NCI-H510A (cell line): ENCODE measurements at places on chromosomes 5 and 9.
A peak's percentile ranks its signal among the peaks of the same experiment; 100 is the strongest.

GRCh38 chr9:134323741-134324358 lies 2.4 kb upstream of the RXRA start:
- no peak for DNase-seq

DNA sequence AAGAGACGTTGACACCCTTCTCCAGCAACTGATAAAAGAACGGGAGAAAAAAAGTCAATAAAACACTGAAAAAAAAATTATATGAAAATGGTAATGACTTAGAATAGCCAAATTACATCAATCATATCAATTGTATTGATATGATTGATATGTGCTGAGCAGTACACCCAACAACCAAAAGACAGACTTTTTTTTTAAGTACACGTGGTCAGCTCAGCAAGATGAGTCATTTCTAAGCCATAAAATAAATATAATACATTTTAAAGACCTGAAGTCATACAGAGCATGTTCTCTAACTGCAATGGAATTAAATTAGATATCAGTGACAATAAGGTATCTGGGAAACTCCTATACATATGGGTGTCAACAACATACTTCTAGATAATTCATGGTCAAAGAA lies 30.9 kb upstream of the OLFM1 start:
- no peak for DNase-seq

DNA sequence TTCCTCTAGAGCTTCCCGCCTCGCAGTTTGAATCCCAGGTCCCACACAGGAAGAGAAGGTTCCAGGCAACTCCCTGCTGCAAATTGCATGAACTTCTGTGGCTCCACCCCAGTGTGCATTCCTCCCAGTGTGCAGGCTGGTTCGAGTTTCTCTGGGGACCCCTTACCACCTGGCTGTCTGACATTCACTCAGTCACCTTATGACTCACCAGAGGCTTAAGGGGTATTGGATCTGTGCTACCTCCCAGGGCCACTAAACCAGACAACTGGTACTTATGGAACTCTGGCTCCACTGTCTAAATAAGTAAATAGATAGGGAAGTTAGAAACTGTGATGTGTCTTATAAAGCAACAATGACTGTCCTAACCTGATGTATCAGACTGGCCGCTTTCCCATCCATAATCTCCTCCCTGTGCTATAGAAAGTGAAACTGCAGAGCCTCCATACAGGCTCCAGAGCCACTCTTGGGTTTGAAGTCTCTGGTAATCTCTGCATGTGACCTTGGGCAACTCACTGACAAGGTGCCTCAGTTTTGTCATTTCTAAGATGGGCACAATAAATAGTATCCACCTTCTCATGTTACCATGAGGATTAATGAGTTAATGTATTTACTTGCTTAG lies 720.6 kb downstream of the SEMA5A start:
- DNase-seq: no peak

DNA sequence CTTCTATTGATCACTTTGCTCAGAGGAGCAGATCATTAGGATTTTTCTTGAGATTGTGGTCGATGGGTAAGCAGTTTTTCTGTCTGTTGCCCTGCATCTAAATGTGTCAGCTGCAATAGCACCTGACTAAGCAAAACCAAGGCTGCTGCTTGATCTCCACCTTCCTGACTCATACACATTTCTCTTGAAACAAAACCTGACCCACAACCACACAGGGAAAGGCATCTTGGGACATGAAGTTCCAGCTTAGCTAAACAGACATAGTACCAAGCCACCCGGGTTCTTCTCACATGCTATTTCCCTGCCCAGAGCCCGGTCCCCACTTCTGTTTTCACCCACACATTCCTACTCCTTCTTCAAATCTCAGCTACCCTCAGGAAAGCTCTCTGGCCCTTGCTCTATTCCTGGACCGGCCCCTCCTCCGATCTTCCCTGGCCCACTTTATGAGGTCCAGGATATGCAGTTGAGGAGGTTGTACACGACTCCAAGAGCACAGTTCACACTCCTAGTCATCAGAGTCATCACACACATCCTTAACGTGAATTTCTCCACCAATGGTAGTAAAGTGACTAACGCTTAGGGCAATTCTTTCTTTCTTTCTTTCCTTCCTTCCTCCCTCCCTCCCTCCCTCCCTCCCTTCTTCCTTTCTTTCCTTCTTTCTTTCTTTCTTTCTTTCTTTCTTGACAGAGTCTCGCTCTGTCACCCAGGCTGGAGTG lies 16.0 kb upstream of the ZBTB43 start:
- DNase-seq: no peak

DNA sequence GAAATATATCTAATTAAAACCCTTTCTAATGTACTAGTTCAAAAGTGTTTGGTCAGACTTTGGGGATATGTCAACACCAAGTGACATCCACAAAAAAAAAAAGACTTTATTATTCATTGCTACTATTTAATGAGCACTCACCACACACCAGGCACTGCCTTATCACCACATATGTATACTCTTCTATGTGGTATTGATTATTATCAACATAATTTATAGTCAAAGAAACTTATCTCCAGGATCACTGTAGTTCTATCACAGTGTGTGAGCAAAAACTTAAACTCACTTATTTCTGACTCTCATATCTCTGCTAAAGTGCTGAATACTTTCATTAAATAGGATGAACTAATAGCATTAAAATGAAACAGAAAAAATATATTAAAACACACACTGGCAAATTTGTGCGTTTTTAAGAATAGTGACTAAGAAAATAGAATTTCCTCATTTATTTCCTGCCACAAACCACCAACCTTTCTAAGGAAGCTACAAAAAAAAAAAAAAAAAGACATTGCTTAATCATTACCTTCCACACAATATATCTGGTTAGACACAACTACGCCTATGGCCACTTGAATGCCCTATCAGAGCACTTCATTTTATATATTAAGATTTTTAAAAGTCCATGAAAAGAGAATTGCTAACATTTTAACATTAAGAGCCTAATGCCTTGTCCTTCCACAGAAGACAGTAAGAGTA lies 12.8 kb downstream of the SLCO4C1 start:
- no peak for DNase-seq

GRCh38 chr9:8447601-8448000 lies 648.0 kb upstream of the DMAC1 start:
- no peak for DNase-seq

GRCh38 chr5:10201223-10201868 lies 48.3 kb downstream of the ATPSCKMT start:
- no peak for DNase-seq

GRCh38 chr5:75053054-75053303 lies 621 bp upstream of the GCNT4 start:
- DNase-seq: no peak

- no peak for DNase-seq
Measured at GRCh38 chr5:43000914-43001313, 39.2 kb downstream of the ANXA2R start.

DNA sequence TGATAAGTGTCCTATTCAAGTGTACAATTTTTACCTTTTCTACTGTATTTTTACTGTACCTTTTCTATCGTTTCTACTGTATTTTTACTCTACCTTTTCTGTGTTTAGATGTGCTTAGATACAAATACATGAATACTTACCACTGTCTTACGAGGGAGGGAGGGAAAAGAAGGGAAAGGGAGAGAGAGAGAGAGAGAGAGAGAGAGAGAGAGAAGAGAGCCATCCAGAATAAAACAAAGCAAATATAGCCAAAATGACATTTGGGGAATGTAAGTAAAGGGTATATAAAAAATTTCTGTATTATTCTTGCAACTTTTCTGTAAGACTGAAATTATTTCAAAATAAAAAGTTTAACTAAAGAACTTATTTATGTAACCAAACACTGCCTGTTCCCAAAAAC lies 121.2 kb downstream of the HOMER1 start:
- DNase-seq: no peak

DNA sequence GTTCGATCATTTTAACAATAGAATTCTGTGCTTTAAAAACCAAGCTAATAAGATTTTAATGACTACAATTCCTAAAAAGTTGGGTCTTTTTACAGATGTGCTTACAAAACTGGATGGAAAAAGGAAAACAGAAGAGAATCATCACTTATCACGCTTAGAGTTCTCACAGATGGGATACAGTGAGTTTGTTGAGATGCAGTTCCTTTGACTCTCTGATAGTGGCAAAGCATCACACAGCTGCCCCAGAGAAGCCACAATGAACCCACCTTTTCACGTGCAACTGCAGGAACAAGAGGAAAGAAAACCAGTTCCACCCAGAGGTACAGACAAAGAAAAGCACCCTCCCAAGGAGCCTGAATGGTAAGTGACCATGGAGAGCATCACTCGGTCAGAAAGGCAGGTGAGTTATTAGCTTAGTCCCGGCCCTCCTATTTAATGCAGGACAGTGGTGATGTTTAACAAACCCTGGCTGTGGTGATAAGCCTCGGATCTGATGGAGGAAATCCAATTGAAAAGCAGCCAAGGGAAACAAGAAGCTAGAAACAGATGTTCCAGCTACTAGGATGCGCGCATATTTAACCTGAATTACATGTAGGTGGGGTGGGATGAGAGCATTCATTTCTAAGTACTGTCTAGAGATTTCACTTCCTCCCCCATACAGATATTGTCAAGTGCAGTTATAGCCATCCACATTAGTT lies 167.7 kb downstream of the TARS1 start:
- no peak for DNase-seq

DNA sequence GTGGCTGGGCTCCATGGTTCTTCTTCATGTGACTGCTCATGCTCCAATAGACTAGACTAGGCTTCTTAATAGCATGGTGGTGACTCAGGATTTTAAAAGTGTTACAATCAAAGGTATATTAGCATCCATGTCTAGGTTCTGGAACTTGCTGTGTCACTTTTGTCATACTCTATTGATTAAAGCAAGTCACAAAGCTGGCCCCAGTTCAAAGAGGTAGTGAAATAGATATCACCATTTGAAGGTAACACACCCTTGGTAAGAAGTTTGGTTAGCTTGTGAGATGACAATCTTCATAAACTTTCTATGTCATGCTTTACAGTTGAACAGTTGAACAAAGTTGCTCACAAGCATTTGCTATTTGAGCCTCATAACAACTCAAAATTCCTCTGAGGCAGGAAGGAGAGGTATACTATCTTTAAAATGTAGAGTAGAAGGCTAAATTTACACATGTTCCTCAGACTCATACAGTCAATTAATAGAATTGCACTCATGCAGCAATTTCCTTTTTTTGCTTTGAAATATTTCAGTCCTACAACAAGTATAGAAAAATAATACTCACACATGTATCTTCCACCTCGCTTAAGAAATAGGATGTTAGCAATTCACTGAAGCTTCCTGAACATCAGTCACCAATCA lies 56.8 kb upstream of the TMEM252 start:
- no peak for DNase-seq

DNA sequence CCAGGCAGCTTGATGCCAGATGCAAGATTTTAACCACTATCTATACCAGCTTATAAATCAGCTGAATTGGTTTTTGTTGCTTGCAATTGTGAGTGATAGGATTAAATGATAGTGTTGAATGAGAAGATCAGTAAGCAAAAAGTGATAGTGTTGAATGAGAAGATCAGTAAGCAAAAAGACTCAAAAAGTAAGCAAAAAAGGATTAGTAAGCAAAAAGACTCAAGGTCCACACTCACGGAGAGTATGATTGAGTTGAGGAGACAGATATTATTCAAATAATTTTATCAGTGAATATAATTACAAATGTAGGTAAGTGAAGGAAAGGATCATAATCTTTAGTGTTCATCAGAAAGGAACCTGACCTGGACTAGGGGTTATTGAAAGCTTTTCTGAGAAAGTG lies 58.0 kb upstream of the ARRDC3 start:
- DNase-seq: no peak

- peak; percentile 45 for DNase-seq
Measured at GRCh38 chr9:133742849-133743444, 4.8 kb upstream of the SARDH start.

- DNase-seq: no peak
Measured at GRCh38 chr9:86706391-86706790, 240.9 kb downstream of the GAS1 start.

- DNase-seq: no peak
Measured at GRCh38 chr5:136260656-136261055, 67.7 kb upstream of the SMIM32 start.

DNA sequence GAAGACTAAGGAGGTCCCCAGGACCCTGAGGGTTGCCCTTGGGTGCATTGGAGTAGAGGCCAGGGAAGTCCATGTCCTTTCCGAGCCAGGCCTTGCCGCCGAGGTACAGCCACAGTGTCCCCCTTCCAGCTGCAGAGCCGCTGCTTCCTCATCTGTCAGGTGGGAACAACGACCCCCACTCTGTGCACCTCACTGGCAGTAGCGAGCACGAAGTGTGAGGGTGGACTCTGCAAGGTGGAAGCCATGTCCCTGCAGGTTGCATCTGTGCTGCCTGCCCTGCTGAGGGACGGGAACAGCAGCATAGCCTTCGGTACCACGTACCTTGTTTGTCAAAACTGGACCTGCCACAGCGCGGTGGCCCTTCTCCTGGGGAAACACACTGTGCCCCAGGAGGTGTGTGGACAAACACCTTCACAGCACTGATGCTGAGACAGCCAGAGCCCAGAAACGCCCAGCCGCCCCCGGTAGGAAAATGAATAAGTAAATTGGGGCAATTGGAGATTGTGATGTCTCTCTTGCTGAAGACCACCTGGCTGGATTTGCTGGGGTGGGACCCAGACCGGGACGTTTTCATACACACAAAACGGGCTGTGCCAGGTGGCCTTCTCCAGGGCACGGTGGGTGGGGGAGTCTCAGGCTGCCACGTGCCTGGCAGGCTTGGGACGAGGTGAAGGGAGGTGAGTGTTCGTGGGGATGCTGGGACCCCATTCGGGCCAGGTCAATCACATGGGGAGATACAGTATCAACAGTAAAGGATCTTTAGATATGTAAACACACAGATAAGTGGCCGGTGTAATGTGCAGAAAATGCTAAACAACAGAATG lies 157.3 kb downstream of the RXRA start:
- DNase-seq: no peak

GRCh38 chr9:73206851-73207250 lies 55.2 kb downstream of the ANXA1 start:
- DNase-seq: no peak

- DNase-seq: no peak
Measured at GRCh38 chr9:99516657-99517049, 294.6 kb downstream of the SEC61B start.

GRCh38 chr9:131395157-131396098 lies 1.5 kb downstream of the PRRC2B start:
- no peak for DNase-seq

GRCh38 chr5:112472614-112473013 lies 53.5 kb upstream of the EPB41L4A start:
- no peak for DNase-seq

GRCh38 chr5:146474065-146474464 lies 26.9 kb downstream of the TCERG1 start:
- DNase-seq: no peak
